MCF 10A (cell line): ENCODE measurements at places on chromosomes 4 and X.

DNA sequence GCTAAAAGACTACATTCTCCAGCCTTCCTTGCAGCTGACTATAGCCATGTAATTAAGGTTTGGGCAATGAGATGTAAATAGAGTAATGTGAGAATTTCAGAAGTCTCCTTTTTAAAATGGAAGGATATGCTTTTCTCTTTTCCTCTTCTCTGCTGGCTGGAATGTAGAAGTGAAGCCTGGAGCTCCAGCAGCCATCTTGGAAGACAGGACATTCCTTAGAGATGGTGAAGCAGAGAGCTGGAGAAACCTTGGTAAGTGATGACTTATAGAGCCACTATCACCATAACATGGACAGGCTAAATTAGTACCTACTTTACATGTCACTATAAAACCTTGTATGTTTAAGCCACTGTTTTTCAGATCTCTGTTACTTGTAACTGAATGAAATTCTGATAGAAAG is 48.0 kb downstream of the RASL11B start:
- H3K27ac ChIP-seq: no peak overlapping the region
- H3K4me1 ChIP-seq: peaks cover 6% of the 10 kb centered on the region
- no peak for DNase-seq
- H3K4me3 ChIP-seq: no peak overlapping the region
- H3K27me3 ChIP-seq: no peaks in the 10 kb centered on the region

DNA sequence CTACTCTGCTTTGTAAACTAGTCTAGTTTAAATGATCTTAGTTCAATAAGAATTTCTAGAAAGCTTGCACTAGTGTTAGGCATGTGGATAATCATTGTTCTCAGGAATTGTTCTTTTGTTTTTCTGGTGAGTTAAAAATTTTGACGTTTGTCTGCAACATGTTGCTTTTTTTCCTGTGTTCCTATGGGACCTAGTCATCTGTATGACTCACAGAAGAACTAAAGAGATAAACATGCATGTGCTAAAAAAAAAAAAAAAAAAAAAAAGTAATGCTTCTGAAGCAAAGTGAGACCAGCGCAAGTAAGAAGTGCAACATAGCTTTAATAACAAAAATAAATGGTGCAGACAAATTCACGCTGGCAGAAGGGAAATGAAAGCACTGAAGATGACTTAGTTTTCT is 471.2 kb downstream of the IQCM start:
- H3K27ac ChIP-seq: peak overlapping the region; percentile 69
- peaks cover 17% of the 10 kb centered on the region for H3K4me1 ChIP-seq
- H3K4me3 ChIP-seq: no peak overlapping the region
- H3K36me3 ChIP-seq: no peaks in the 10 kb centered on the region
- peak; percentile 62 for DNase-seq

DNA sequence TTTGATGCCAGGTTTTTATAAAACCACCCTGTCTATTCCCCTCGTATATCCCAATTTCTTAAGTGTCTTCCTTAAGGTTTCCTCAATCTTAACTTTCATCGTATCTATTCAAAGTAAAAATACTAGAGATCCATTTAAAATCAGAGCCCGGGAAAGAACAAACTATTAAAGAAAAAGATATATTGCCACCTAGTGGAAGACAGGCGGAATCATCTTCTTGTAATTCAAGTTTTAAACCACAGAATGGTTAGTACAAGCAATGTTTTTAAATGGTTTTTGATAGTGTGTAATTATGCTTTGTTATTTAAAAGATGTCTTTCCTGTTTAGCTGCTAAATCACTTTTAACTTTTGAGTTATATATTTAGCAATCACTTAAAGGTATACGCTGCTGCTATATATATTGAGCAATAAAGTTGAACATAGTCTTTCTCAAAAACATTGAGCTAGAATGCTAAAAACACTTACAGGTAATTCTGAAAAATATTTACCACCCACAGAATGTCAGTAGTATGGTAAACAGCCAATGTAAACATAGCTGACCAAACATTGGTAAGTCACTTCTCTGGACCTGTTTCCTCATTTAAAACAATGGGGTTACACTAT is 18.2 kb downstream of the PRDM8 start:
- H3K27me3 ChIP-seq: no peaks in the 10 kb centered on the region
- no peak overlapping the region for H3K4me3 ChIP-seq
- peaks cover 6% of the 10 kb centered on the region for H3K36me3 ChIP-seq
- peaks cover 15% of the 10 kb centered on the region for H3K4me1 ChIP-seq

DNA sequence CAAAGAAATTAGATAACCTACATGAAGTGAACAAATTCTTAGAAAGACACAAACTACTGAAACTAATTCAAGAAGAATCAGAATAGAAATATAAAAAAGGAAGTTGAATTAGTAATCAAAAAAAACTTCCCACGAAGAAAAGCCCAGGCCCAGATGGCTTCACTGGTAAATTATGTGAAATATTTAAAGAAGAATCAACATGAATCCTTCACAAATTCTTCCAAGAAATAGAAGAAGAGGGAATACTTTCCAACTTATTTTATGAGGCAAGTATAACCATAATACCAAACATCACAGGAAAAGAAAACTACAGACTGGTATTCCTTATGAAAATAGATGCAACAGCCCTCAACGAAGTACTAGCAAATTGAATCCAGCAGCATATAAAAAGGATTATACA is 30.7 kb downstream of the MOSPD2 start:
- H3K27me3 ChIP-seq: peaks cover 7% of the 10 kb centered on the region
- DNase-seq: no peak
- peaks cover 11% of the 10 kb centered on the region for H3K36me3 ChIP-seq

DNA sequence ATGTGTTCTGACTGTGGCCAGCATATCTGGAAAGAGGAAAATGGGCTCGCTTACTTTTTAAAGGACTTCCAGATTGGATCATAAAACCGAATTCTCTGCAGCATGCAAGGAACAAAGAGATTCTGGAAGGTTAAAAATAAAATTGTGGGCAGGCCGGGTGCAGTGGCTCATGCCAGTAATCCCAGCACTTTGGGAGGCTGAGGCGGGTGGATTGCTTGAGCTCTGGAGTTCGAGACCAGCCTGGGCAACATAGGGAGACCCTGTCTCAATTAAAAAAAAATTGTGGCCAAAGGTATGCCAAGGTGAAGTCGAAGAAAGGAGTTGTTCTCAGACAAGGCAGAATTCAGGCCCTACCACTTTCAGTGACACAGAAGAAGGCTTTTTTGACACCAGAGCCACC is 37.8 kb downstream of the NELFA start:
- no peak overlapping the region for H3K4me3 ChIP-seq
- H3K4me1 ChIP-seq: no peaks in the 10 kb centered on the region
- peaks cover 40% of the 10 kb centered on the region for H3K36me3 ChIP-seq
- H3K27ac ChIP-seq: peak overlapping the region; percentile 77

- H3K4me1 ChIP-seq: no peaks in the 10 kb centered on the region
- no peak overlapping the region for H3K4me3 ChIP-seq
- H3K27ac ChIP-seq: no peak overlapping the region
- no peaks in the 10 kb centered on the region for H3K36me3 ChIP-seq
These were observed 278.4 kb downstream of the IL15 start for GRCh38 chr4:141914746-141915145.

DNA sequence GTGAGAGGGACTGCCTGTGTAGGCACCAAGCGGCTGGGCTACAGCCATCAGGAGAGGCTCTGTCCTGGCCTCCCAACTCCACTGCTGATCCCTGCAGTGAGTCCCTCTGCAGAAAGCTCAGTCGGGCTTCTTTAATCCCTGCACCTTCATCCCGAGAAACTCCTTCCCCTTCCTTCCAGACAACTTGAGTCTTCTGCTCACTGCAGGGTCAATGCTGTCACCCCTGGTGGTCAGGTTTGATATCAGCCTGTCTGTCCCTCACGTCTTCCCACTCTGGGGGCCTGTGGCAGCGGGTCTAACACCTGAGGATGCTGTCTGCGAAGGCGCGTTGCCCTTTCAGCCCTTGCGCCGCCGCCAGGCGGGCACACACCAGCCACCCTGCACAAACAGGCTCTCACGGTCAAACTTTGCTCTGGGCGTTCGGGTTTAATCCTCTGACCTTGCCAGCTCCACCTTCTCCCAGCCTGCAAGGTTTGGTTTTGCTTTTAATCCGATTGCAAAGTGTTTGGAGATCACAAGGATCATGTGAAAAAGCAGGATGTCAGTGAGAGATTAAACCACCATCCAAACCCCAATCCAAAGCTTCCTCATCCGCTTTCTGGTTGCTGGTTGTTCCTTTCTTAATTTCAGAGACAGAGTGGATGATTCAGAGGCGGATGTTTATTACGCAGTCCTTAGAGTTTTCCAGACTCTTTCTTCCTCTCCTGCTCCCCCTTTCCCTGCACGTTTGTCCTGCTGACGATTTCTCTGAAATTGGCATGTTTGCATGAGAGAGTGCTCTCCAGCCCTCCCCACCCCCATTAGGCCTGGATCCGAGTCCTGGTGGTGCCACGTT is 74.8 kb upstream of the SLC34A2 start:
- no peaks in the 10 kb centered on the region for H3K27me3 ChIP-seq
- H3K4me3 ChIP-seq: no peak overlapping the region
- no peaks in the 10 kb centered on the region for H3K4me1 ChIP-seq
- H3K27ac ChIP-seq: no peak overlapping the region

DNA sequence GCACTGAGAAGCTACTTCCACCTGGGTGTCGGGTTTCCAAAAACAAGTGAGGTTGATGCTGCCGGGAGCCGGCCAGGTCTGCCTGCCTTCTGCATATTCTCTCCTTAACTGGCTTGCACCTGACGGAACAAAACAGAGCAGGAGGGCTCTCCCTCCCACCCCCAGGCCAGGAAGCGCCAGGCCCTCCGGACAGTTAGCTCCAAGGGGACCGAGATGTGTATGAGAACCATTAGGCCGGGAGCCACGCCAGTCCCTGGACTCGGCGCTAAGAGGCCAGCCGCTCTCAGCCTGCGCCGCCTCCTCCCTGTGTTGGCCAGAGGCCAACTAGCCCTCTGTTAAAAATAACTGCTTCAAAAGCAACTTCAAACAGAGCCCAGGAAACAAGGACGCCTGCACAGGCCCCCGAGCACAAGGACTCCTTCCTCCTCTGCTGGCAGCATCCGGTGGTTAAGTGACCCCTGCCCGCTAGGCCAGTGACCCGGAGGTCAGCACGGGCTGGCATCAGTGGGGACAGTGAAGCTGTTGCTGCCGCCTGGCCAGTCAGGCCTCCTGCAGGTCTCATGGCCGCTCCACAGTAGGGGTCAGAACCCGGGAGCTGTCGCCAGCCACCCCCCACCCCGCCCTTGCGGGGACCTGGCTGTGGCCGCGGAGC is 107.9 kb downstream of the ABLIM2 start:
- H3K27ac ChIP-seq: no peak overlapping the region
- peaks cover 13% of the 10 kb centered on the region for H3K27me3 ChIP-seq
- no peak overlapping the region for H3K4me3 ChIP-seq
- H3K4me1 ChIP-seq: no peaks in the 10 kb centered on the region

GRCh38 chr4:10011885-10012284 is 9.4 kb downstream of the SLC2A9 start:
- peaks cover 22% of the 10 kb centered on the region for H3K36me3 ChIP-seq
- no peak overlapping the region for H3K27ac ChIP-seq
- H3K4me3 ChIP-seq: no peak overlapping the region

- H3K36me3 ChIP-seq: no peaks in the 10 kb centered on the region
- H3K27ac ChIP-seq: no peak overlapping the region
- H3K4me3 ChIP-seq: no peak overlapping the region
- DNase-seq: peak; percentile 66
- H3K27me3 ChIP-seq: no peaks in the 10 kb centered on the region
These were observed 265.9 kb downstream of the ADAMTS3 start for GRCh38 chr4:72302981-72303704.

DNA sequence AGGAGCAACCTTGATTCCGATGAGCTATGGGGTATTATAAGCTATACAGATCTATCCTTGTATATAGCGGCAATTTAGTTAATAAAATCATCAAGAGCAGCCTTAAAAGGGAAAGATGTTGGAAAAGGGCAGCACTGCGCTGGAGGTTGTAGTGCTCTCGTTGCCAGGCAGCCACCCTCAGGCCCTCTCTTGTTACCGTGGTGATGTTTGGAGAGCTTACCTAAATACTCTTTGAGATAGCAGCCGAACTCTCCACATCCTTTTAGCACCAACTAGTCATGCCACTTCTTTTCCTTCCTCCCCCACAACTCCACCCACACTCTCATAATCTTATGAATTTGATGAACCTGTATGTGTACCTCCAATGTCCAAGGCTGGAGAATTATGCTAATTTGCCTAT is 3.8 kb upstream of the RADX start:
- no peak for DNase-seq
- H3K4me3 ChIP-seq: no peak overlapping the region
- no peak overlapping the region for H3K27ac ChIP-seq
- no peaks in the 10 kb centered on the region for H3K36me3 ChIP-seq
- peaks cover 50% of the 10 kb centered on the region for H3K27me3 ChIP-seq

DNA sequence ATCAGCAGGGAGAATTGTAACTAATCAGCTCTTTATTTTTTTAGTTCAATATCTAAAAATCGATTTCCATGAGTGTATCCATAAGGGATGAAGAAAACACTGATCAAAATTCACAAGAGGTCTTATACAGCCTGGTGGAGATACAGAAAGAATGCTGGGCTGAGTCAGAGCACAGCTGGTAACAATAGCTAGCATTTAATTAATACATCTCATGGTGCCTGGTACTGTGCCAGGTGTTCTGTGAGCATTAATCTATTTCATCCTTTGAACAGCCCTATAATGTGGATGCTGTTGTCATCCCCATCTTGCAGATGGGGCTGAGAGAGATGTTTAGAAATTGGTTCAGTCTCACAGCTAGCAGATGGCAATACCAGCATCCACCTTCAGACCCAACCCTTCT is 250.9 kb upstream of the RPS6KA3 start:
- H3K27me3 ChIP-seq: peaks cover 29% of the 10 kb centered on the region
- no peak for DNase-seq
- no peak overlapping the region for H3K27ac ChIP-seq
- H3K4me1 ChIP-seq: no peaks in the 10 kb centered on the region
- no peak overlapping the region for H3K4me3 ChIP-seq

DNA sequence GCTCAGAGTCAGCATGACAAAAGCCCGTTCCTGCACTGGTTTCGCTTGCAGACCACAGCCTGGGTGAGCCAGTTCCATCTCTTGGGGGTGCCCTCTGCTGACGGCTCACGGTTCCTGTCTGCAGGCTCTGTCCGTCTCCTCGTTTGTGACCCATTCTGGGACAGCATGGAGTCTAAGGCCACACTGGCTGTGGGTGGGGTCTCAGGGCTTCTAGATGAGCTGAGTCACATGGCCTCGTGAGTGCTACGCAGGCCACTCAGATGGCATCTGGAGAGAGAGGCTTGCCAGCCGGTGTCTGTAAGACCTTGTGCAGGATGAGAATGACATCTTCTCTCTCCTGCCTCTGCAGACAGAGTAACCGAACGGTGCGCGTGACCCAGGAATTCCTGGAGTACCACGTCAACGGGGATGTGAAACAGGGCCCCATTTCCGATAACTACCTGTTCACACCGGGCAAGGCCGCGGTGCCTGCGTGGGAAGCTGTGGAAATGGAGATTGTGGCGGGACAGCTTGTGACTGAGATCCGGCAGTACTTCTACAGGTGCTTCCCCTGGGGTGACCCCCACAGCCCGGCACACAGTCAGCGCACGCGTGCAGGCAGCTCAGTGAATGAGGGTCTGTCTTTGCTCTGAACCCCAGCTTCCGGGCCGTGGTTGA is 31.6 kb upstream of the MRFAP1 start:
- no peak overlapping the region for H3K4me3 ChIP-seq
- H3K27ac ChIP-seq: no peak overlapping the region
- no peaks in the 10 kb centered on the region for H3K4me1 ChIP-seq
- no peaks in the 10 kb centered on the region for H3K27me3 ChIP-seq
- DNase-seq: no peak

- peak overlapping the region; percentile 21 for H3K4me3 ChIP-seq
- H3K4me1 ChIP-seq: peaks cover 31% of the 10 kb centered on the region
- peak overlapping the region; percentile 96 for H3K27ac ChIP-seq
- H3K36me3 ChIP-seq: no peaks in the 10 kb centered on the region
These were observed 125.0 kb downstream of the SPCS3 start for GRCh38 chr4:176444741-176445140.

GRCh38 chrX:93259029-93259428 is 414.3 kb downstream of the NAP1L3 start:
- no peak overlapping the region for H3K27ac ChIP-seq
- H3K36me3 ChIP-seq: no peaks in the 10 kb centered on the region
- H3K4me3 ChIP-seq: no peak overlapping the region
- DNase-seq: no peak
- no peaks in the 10 kb centered on the region for H3K4me1 ChIP-seq
- peaks cover 12% of the 10 kb centered on the region for H3K27me3 ChIP-seq
